Activated CD4-positive, alpha-beta T cell treated with anti-CD3 and anti-CD28 coated beads, Interleukin-2, amount 50 U/mL, for 24 hours (primary cell): ENCODE measurements at places on chromosomes 5 and 9.

DNA sequence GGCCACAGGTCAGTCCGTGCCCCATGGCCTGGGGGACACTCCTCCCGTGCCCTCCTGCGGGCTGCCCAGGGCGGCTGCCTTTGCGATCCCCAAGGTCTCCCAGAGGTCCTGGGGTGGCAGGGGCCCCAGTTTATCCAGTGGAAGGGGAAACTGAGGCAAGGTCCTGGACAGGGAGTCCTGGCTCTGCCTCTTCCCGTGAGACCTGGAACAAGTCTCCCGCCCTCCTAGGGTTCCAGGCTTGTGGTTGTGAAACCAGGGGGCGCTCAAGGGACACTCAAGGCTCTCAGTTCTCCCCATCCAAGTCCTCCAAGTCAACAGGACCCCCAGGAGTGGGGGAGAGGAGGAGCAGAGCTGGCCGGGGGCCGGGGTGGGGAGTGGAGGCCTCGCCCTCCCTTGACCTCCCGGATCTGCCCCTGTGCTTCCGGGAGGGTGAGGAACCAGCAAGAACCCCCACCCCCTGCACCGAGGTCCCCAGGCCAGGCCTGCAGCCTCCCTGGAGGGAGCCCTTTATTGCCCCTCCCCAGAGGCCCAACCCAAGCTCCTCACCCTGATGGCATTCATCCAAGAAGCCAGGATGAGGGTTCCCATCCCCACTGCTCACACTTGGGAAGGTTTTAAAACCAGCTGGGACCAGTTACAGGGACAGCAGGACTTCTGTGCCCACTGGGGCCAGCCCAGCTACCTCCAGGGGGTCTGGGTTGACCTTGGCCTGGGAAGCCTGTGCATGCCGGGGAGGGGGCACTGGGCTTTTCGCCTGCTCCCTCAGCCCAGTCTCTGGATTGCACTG is 24.7 kb upstream of the TMEM250 start:
- no peak for DNase-seq

DNA sequence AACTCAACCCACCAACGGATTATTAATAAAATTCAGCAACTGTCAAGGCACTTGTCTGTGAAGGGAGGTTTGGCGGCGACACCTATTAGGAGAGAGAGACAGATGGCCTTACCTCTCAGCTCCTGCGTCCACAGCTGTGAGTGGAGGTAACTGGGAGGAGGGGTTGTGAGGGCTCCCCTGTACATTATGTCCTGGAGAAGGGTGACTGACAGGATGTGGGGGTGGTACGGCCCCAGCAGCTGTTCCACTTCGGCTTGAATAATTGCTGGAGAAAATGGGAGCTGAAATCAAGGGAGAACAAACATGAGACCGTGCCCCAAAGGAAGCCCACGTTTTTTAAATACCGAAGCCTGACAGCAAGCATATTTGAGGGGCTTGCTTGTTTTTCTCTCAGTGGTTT is 353.5 kb upstream of the RFX3 start:
- no peak for DNase-seq

GRCh38 chr5:177538876-177539275 is 15.5 kb downstream of the FAM193B start:
- DNase-seq = no peak

DNA sequence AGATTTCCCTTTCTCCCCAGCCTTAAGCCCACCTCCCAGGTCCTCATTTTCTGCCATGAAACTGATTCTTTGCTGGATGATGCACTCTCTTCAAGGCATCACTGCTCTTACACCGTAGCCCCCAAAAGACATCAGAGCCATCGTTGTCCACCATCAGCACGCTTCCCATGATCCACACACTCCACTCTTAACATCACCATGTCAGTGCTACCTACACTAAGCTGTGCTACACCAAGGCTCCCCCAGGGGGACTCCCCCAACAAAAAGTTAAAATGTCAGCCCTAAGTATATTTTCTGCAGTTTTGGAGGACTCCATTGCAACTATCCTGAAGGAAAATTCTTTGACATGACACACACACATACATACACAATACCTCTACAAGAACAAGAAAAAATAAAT is 34.1 kb upstream of the KIF2A start:
- no peak for DNase-seq

DNA sequence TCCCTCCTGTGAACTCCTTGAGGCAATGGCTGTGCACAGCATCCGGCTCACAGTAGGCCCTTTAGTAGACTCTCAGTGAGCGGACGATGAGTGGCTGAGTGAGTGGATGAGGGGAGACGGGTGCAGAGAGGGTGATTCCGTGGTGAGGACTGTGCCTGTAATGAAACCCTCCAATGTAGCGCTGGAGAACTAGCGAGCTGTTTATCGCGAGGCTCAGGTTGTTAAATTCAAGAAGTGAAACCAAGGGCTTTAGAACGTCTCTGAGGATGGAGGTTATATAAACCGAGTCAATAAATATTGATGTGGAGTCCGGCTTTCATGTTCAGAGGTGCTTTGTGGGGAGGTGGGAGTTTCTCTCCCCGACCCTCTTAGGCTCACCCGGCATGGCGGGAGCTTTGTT is 53.2 kb downstream of the NSG2 start:
- DNase-seq = no peak

- DNase-seq = no peak
These were observed 91.2 kb downstream of the ANXA2R start for GRCh38 chr5:42948961-42949347.

- DNase-seq = no peak
These were observed 2.3 kb upstream of the PLK2 start for GRCh38 chr5:58462154-58462553.

- DNase-seq = no peak
These were observed 494.2 kb downstream of the MTRR start for GRCh38 chr5:8363138-8363537.

DNA sequence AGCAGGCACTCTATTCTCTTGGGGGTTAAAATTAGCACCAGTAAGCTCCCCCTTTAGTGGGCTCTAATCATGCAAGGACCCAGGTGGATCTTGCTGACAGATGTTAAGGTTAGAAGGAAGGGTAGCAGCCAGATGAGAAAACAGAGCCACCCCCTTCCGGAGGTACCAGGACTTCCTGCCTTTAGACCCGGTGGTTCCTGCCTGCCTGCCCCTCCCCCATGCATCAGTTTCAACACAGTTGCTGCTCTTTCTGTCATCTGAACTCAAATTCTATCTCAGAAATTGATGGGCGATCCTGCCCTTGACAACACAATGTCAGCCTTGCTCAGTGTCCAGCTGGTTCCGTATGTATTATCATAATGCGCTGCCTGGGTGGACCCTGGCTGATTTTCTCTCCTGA is 287.3 kb downstream of the EBF1 start:
- DNase-seq = no peak

DNA sequence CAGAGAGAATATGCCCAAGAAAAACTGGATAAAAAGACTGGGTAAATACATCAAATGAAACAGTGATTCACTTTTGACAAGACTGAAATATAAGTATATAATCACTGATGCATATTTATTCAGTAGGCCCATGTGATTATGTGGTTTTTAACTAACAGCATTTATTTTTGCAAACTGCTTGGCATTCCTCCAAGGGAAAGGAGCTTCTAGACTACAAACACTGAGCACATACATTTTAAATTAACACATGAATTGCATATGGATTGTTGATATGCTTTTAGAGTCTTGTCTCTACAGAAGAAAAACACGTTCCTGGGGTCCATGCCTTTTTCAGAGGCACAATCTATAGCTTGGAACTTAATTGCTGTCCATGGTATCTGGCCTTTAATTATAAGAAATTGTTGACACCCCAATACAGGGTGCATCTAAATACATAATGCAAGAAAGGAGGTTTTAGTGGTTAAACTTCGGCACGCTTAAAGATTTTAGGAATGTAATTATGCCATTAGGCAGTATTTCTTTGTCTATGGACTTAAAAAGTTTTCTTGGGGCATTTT is 6.9 kb upstream of the MEIKIN start:
- no peak for DNase-seq

- peak; percentile 31 for DNase-seq
These were observed 15.4 kb downstream of the CCL28 start for GRCh38 chr5:43396762-43397304.

- DNase-seq = no peak
These were observed 4.2 kb upstream of the SNAPC4 start for GRCh38 chr9:136403915-136404800.

GRCh38 chr9:132381966-132382541 is 24.6 kb downstream of the TTF1 start:
- DNase-seq = no peak

DNA sequence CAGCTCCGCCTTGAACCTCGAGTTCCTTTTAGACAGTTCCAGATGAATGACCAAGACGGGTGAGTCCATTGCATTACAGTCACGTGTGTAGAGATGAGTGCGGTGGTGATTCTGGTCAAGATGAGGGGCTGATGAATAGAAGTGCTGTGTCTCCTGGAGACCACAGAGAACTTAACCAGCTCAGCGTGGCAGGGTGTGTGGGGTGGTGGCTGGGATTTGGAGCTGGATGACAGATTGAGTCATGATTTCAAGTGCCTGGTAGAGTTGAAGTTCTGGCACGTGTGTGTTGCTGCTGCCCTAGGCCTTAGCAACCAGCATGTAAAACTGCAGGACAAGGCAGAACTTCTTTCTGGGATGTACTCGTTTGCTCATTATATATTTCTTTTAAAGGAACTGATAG is 53.3 kb downstream of the PRRC2B start:
- DNase-seq = no peak
